ENCODE measurements at places on chromosomes 16 and 17.

DNA sequence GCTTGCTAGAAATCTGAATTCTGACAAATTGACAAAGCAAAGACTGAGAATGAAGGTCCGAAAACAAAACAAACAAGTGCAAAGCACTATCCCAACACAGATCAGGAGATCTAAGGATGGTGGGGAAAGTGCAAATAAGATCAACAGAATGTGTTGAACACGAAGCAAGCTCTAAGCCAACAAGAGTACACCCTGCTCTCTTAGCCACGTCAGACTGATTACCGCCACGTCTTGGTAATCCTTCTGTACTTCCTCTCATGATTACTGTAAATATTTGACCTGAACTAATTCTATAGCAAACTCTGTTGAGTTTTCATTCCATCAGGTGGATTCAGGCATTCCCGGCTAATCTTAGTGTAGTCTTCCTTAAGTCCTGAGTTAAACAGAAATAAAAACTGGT lies 34.3 kb upstream of the ERCC4 start:
- DNase-seq: no peak

DNA sequence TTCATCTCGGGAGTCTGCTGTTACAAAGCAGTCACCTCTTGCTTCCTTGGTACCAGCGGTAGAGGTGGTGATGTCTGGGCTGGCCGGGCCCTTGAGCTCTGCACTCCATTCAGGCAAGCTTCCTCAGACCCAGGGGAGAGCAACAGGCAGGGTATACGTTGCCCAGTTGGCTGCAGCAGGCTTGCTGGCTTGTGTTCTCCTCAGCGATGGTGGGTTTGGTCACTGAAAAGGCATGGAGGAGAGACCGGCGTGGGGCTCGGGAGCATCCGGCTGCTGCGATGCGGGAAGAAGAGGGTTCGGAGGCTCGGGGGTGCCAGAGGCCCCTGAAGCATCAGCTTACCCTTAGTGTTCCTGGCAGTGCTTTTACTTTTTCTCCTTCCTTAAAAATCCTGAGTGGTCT lies 25.8 kb downstream of the SAP30BP start:
- no peak for DNase-seq

DNA sequence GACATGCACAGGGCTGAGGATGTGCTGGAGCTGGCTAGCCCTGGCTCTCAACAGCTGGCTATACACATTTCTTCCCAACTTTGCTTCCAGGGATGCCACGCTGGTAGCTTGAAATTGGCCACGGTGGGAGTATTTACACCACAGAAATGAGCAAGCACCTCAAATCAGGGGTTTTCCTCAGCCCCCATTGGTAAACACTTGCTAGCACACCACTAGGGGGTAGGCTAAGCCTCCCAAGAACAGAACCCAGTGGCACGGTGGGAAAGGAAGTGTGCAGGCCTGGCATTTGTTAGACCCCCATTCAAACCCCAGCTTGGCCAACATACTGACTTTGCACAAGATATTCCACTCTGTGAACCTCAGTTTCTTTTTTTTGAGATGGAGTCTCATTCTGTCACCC lies 12.9 kb downstream of the DRC3 start:
- DNase-seq: no peak

DNA sequence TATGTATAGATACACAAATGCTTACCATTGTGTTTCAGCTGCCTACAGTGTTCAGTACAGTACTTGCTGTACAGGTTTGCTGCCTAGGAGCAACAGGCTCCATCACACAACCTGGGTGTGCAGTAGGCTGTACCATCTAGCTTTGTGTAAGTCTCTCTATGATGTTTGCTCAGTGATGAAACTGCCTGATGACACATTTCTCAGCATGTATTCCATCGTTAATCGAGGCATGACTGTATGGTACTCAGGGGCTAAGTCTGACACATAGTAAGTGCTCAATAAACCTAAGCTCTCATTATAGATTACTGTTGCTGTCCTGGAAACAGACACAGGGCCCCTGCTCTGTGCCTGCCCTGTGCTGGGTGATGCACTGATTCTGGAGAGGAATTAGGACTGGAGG lies 18.1 kb downstream of the KCNJ12 start:
- peak; percentile 54 for DNase-seq

GRCh38 chr17:67071595-67071994 lies 27.2 kb downstream of the CACNG1 start:
- no peak for DNase-seq

GRCh38 chr17:55859301-55859795 lies 108.5 kb downstream of the PCTP start:
- no peak for DNase-seq

- no peak for DNase-seq
Observed at GRCh38 chr17:41787021-41787418, 509 bp upstream of the JUP start.

DNA sequence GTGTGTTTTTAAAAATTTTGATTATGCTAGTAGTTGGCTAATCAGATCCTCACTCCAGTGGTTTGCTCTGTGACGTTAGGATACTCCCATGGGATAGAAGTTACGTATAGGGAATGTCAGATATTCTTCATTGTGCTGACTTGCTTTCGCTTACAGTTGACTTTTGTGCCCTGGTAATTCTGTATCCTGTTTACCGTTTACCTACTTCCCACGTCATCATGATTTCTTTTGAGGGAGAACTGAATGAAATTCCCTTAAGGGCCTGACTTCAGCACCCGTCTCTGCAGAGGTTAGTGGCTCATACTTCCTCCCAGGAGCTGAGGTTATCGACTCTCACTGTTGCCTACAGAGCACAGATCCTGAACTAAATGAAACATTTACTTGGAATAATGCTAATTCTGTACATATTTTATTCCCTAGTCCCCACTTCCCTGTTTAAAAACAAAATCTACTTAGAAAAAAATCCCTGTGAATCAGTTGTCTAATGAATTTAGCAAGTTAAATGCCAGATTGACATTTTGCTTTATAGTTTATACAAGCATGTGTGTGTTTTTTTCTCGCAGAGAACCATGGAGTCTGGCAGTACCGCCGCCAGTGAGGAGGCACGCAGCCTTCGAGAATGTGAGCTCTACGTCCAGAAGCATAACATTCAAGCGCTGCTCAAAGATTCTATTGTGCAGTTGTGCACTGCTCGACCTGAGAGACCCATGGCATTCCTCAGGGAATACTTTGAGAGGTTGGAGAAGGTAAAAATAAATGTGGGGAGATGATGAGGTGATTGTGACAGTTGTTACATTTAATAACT lies 2.8 kb downstream of the PRKAR1A start:
- DNase-seq: peak; percentile 68

DNA sequence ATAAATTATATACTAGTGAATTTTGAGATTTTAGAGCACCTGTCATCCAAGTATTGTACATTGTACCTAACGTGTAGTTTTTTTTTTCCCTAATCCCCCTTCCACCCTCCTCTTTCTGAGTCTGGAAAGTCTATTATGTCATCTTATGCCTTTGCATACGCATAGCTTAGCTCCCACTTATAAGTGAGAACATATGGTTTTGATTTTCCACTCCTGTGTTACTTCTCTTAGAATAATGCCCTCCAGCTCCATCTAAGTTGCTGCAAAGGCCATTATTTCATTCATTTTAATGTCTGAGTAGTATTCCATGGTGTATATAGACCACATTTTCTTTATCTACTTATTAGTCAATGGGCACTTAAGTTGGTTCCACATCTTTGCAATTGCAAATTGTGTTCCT lies 177.0 kb upstream of the C16orf82 start:
- no peak for DNase-seq

GRCh38 chr16:4958510-4959438 lies 644 bp downstream of the SEC14L5 start:
- no peak for DNase-seq

- no peak for DNase-seq
Observed at GRCh38 chr17:64326420-64327054, 63.5 kb upstream of the TEX2 start.

DNA sequence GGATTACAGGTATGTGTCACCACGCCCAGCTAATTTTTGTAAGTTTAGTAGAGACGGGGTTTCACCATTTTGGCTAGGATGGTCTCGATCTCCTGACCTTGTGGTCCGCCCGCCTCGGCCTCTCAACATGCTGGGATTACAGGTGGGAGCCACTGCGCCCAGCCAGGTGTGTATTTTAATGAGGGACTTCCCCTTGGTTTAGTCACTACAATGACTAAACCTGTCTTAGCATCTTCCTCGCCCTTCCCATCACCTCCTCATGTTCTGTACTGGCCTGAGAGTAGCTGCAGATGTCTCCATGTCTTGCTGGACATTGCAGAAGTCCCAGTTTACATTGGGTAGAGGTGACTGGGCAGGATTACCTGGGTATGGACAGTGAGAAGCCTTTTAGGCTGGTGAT lies 9.6 kb downstream of the SLC7A6 start:
- peak; percentile 67 for DNase-seq

- peak; percentile 45 for DNase-seq
Observed at GRCh38 chr16:22206842-22207714, 1.0 kb downstream of the EEF2K start.

Measured in foreskin keratinocyte (primary cell).